ENCODE measurements at places on chromosomes 1 and 21.
A peak's percentile ranks its signal among the peaks of the same experiment; 100 is the strongest.

GRCh38 chr1:224201383-224201782, 18.3 kb downstream of the DEGS1 start:
- DNase-seq = no peak

- DNase-seq = peak; percentile 75
Observed at GRCh38 chr1:67732750-67733151, 47.8 kb downstream of the GADD45A start.

DNA sequence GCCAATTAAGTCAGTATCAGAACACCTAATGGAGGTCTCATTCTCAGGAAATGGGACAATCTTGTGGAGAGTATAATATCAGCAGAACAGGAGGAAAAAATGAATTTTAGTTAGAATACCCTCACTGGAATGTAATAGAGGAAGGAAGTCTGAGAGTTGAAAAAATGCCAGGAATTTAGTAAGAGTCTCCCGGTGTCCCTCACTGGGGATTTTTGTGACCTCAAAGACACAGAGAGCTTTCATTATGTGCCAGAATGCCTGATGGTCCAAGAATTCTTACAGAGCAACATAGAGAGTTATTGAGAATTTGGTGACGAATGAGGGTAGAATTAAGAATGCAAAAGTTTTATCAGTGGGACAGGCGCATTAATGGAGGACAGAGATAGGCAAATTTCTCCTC, 443.5 kb upstream of the B3GALT2 start:
- DNase-seq = no peak

DNA sequence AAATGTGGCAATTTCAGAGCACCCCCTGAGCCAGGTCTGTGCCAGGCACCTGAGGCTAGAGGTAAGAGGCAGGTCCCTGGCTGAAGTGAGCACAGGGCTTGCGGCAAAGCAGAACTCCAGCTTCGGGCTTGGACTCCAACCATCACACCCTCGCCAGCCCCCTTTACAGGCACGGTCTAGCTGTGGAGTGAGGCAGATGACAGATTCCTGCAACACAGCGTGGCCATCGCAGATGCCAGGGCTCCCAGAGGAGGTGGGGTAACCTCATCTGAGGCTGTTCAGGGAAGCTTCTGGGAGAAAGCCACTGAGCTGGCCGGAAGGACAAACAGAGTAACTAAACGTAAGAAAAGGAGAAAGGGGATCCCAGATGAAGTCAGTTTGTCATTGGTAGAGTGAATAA, 55.6 kb upstream of the CASZ1 start:
- DNase-seq = no peak

DNA sequence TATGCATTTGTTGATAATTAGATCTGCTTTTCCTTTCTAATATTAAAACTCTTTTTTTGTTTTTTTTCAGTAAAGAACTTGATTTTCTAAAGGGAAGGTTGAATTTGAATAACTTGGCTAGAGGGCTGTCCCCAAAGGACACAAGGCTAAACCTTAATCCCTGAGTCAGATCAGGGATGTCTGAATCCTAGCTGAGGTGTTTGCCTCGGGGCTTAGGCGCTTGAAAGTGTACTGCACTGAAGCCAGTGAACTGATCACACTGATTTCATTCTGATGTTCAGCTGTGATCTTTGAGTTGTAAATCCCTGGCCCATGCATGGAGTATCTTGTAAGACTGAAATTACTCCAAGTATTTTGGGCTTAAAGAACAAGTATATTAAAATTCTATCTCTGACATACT, 42.8 kb downstream of the MTR start:
- no peak for DNase-seq

GRCh38 chr1:52967666-52968065, 40.6 kb downstream of the SCP2 start:
- no peak for DNase-seq

- DNase-seq = no peak
Observed at GRCh38 chr1:108712606-108713150, at the start of gene FNDC7. Gene FNDC7, plus strand, starts transcription at chr1:108712908. Its CDS starts 26 bp downstream, at chr1:108712934.

DNA sequence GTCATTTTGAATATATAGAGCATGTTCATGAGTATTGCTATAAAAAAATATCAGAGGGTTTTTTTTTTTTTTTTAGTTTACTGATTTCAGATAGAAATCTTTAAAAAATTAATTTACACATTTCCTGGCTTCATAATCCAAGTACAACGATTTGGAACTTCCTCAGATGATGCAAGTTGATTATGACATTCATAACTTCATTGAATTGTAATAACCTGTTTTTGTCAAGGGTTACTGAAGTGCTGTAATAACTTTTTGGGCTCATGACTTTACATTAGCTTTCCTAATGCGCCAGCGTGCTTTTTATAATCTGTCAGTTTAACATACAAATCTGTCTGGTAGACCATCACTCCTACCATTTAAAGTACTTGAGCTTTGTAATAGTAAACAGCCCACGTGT, 81.3 kb downstream of the SASS6 start:
- DNase-seq = no peak

DNA sequence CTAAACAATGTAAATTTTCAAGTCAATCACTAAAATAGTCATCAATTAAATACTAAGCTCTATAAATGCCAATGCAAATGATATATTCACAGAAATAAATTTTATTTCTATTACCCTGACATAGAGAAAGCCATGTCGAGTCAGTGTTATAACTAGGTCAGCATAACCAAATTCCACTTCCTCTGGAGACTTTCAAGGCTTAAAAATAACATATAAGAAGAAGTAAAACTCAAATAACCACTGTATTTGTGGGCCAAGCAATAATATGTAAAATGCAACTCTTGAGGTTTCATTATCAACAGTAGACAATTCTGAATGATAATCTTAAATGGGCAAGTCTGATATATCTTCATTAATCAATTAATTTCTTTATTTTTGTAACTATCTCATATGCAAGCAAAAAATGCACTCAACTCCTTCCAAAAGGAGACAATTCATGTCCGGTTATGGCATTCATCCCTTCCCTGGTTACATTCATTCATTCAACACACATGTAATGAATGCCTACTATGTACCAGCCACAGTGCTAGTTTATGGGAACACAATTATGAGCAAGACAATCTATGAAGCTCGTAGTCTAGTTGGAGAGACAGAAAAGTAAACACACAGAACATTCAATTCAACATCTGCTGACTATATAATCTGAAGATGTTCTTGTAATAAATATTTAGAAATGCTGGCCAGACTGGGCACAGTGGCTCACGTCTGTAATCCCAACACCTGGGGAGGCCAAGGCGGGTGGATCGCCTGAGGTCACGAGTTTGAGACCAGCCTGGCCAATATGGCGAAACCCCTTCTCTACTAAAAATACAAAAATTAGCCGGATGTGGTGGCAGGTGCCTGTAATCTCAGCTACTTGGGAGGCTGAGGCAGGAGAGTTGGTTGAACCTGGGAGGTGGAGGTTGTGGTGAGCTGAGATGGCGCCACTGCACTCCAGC, 37.1 kb upstream of the CAP1 start:
- no peak for DNase-seq

All from astrocyte of the spinal cord (primary cell).